Fibroblast of skin of abdomen (primary cell): ENCODE measurements at places on chromosomes 6 and 20.

DNA sequence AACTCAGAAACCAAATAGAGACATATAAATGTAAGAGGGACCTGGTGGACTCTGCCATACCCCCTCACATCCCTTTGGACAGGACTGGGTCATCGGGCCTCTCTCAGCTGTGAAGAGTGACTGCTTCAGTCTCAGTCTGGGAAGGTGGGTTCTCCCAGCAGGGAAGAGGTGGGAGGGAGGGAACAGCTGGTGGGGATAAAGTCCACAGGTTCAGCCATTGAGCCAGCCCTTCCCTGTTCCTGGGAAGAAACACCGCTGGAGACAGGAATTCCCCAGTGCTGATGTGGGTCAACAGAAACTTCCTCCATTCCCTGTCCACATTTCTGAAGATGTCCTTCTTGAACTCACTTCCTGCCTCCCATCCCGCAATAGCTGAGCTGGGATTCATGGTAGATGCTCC, 209.2 kb upstream of the PMEPA1 start:
- DNase-seq: no peak

DNA sequence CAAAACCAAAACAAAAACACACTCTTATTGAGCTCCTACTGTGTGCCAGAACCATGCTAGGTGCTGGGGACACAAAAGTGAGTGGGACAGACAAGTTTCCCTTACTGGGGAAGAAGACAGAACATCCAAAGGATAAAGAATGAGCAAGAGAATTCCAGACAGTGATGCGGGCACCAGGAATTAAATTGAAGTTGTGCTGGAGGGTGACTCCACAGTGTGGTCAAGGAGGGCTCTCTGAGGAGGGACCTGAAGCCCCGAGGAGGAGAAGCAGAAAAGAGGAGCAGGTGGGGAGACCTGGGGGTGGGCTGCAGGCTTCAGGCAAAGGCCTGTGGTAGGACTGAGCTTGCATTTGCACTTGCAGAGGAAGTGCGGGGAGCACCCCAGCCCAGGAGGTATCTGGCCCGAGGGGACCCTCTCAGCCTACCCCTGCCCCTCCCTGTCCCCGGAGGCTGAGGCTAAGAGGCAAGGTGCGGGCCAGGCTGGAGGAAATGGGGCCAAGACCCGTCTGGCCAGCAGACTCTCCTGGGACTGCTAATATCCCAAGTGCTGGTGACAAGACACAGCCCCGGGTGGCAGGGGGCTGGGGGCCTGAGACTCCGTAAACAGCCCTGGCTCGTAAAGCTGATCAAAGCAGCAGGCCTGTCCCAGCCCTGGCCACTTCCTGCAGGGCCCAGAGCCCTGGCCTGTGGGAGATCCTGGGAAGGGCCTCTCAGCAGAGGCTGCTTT, 57.1 kb downstream of the SNAI1 start:
- peak; percentile 20 for DNase-seq

DNA sequence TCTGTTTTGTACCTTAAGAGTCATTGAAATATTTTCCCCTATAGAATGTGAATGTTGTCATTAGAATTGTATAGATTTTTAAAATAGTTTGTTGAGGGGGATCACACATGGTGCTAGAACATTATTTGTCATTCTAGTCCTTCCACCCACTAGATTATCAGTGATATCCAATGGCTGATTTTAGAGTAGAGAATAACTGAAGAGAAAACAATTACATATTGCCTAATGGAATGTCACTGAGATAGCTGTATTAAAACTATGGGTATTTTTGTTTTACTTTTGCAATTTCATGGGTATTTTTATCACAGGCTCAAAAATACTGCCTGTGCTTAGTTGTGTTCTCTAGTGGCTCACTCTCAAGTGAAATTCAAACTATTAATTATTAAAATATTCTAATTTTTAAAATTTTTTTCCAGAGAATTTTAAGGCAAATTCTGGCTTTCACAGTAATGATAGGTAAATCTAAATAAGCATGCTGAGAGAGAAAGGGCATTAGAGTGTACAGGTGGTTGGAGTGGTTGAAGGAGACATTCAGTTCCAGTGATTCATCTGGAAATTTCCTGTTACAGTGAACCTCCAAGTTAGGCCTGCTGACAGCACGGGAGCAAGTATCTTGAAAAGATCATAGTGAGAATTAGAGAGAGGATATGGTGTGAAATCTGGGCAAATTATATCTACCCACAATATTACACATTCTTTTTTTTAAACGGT, 399.6 kb downstream of the NKAIN2 start:
- no peak for DNase-seq

- no peak for DNase-seq
Observed at GRCh38 chr6:42978487-42978838, 518 bp downstream of the PEX6 start.

- no peak for DNase-seq
Observed at GRCh38 chr6:35360349-35361138, 18.2 kb downstream of the PPARD start.

- DNase-seq: no peak
Observed at GRCh38 chr20:56592211-56592610, 36.9 kb upstream of the TFAP2C start.

DNA sequence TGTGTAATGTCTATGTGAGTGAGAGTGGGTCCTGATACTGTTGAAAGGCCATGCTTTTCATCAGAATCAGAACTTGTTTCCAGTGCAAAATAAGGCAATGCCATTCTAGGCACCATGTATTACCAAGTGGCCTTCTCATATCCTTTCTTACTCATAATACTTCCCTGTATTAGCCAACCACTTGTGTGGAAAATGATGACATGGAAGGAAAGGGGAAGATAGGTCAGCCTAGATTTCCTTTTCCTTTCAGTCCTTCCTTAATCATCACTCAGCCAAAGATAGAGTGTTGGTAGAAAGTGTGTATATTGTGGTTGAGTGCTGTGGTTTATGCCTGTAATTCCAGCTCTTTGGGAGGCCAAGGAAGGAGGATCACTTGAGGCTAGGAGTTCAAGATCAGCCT, 158.6 kb upstream of the PREP start:
- DNase-seq: no peak

- no peak for DNase-seq
Observed at GRCh38 chr6:127634178-127634577, 57.2 kb downstream of the C6orf58 start.
